Stimulated activated CD8-positive, alpha-beta memory T cell treated with anti-CD3 and anti-CD28 coated beads, Interleukin-7, amount 100 ng/mL, for 24 hours (primary cell): ENCODE measurements at places on chromosomes 6 and 20.

DNA sequence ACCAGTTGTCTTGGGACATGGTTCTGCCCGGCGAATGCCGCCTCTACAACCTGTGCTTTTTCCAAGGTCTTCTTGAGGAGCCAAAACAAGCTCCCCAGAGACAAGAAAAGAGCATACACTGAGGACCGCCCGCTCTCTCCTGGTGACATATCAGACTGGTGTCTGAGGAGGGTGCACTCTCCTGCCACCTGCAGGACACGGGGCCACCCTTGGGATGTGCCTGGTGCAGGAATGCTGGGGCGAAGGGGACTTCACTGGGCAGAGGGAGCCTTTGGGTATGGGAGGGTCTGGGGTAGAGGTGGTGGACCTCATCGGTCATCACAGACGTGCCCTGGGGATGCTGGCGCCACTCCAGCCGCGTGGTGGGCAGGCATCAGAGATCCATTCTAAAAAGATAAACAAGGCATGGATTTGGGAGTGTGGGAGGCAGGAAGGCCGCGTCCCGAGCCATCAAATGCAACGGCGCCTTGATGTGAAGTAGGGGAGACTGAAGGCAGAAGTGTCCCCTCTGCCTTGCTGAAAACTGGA is 163.3 kb downstream of the CD83 start:
- DNase-seq, result no peak

- no peak for DNase-seq
These were observed 411.8 kb downstream of the CDKAL1 start for GRCh38 chr6:20946022-20946421.

DNA sequence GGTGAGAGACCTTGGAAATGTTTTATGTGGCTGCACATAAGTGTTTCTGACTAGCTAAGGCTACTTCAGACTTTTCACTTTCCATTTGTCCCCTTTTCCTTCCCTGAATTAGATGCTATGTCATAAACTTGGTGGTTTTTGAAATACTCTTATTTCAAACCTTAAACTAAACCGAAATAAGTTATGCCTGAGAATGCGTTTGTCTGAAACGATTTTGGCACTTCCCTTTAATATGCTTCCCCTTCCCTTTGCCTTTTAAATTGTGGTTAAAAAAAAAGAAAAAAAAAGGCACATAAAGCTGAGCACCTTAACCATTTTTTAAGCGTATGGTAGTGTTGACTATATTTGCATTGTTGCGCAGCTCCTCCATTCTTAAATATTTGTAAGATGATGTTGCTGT is 14.3 kb downstream of the ZNF451 start:
- DNase-seq, result no peak

- DNase-seq, result no peak
These were observed 337.0 kb downstream of the CDH26 start for GRCh38 chr20:60295214-60295613.
